ENCODE measurements at places on chromosomes 5 and 9.
A peak's percentile ranks its signal among the peaks of the same experiment; 100 is the strongest.

DNA sequence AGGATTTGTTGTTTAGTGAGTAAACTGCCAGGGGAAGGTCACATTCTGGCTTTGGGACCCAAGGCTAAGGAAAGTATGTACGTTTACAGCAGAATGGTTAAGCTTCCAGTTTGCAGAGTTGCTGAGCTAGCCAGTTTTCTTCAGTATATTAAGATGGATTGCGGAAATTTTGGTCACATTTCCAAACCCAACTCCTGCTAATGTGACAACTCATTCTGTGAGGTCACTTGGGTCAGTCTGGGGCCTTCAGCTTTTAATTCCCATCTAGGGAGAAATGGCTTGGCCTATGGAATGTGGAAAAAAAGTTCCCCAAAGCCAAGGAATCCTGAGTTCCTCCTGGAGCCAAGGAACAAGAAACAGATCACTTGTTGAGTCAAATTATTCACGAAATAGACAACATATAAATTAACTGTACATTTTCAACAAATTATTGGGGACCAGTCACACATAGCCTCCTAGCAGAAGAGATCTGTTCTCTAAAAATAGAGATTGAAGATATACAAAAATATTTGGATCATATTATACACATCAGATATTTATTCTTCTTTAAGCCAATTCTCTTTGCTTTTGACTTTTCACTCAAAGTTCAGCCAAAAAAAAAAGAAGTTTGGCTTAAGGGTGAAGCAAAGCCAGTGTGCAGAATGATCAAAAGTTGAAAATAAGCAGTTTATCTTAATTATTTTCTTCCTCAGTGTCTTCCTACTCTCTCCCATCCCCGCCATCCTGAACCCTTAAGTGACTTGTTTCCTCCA is 8.8 kb downstream of the KCNV2 start:
- DNase-seq = no peak

GRCh38 chr9:111843971-111844370 is 49.2 kb upstream of the SHOC1 start:
- DNase-seq = no peak

- DNase-seq = no peak
Measured at GRCh38 chr5:178150977-178151734, 2.5 kb downstream of the NHP2 start.

DNA sequence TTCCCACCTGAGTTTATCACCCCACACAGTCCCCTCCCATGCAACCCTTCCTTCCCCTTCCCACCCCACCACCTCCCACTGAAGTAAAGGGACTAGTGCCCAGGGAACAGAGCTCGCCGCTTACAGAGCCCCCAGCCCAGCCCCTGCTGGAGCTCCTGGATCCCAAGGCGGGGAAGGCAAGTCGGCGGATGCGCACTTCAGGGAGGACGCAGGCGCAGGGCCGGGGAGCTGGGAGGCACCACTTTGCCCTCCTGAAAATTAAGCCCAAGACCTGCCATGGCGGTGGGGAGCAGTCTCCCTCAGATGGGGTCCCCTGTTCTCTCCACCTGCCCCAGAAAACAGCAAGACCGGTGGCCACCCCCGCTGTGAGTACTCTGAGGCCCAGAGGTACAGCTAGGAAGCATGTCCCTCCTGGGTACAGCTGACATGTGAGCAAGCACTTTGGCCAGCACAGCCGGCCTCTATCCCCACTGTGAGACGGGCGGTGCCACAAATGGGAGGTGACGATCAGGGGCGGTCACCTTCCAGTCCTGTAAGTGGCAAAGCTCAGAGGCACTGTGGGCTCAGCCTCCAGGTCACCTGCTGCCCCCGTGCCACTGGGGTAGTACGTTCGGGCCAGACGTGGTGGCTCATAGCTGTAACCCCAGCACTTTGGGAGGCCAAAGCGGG is 45.9 kb downstream of the COL23A1 start:
- DNase-seq = no peak

DNA sequence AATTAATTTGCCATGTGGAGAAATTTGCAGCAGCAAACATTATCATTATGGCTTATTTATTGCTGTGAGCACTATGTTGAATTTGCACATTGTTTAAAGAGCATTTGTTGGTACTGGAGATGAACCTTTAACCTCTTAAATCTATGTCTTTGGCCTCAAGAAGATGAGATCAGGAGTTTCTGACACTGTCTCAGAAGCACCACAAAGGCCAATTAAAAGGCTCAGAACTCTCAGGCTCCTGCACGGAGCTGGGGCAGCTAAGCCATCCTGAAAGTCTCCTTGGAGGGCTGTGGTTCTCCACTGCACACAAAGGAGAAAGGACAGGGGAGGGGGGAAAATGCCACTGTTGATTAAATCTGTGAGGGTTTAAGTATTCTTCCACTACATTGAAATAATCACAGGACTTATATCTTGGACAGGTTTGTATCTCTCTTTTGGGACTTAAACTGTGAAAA is 33.1 kb downstream of the ZNF366 start:
- no peak for DNase-seq

DNA sequence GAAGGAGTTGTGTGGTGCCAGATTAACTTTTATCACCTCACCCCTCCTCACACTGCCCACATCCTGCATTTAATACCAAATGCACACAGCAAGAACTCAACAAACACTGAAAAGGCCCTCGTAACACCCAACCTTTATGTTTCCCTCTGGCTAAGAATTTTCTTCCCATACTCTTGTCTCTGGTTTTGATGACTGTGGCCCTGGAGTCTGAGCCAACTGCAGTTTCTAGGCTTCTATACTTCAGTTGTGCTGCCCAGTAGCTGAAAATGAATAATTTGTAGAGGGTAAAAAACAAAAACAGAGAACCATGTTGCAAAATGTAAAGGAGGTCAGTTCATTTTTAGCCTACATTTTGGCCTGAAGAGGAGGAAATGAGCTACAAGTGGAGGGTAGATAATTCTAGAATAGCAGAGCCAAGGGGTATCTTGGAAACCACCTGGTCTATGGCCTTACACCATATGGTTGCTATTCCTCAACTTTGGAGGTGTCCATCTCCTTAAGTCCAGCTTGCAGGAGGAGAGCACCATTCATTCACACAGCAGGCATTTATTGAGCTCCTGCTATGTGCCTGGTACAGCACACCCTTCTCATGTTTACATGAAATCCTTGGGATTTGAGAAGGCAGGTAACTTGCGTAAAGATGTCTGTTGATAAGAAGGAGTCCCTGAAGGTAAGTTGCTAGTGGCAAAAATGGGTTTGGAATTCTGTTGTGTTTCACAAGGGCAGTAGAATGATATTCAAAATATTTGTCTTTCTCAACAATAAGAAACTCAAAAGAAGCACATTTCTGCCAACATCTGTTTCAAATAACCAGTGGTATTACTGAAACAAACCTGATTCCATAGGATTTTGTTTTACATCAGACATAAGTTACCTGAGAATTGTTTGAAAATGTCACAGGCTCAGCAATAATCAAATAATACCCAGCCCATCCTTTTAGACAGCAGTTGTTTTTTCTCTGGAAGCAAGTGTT is 83.8 kb upstream of the TNFAIP8 start:
- DNase-seq = no peak

DNA sequence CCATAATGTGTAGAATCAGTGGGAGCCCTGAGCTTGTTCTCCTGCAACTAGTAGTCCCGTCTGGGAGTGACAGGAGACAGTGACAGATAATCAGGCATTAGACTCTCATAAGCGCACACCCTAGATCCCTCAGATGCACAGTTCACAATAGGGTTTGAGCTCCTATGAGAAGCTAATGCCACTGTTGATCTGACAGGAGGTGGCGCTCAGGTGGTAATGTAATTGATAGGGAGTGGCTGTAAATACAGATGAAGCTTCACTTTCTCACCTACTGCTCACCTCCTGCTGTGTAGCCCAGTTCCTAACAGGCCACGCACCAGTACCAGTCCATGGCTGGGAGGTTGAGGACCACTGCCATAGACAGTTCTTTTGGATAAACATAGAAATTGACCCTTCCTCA is 188.7 kb downstream of the ROR2 start:
- no peak for DNase-seq

DNA sequence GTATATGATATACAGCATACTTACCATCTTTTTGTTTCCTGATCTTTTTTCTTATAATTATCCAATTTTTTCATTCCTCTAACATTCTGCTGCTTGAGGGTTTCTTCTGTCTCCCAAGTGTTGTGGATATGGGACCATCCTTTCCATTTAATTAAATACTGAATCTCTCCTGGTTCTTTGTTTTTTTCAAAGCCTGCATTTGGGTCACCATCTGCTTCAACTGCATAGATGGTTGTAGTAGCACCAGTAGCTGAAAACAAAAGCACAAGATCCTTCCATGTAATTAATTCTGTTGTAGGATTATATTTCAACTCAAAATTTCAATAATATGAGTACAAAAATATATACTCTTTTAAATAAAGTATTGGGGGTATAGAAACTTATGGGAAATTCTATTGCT is 29.4 kb downstream of the CHD1 start:
- no peak for DNase-seq

DNA sequence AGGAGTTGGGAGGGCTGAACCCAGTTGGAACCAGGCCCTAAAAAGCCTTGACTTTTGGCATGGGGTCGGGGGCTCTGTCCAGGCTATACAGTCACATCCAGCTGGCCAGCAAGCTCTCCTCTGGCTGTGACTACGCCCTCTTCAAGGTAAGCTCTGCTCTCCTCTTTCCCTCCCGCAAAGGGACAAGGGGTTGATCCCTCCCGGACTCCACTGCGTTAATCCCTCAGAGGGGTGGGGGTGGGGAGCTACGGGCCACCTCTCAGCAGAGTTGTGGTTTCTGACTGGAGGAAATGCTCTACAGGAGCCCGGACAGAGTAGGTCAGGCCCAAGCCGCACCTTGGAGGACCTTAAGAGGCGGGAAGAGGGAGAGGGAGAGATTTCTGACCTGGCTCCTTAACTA is 3.0 kb upstream of the TSPAN17 start:
- no peak for DNase-seq

DNA sequence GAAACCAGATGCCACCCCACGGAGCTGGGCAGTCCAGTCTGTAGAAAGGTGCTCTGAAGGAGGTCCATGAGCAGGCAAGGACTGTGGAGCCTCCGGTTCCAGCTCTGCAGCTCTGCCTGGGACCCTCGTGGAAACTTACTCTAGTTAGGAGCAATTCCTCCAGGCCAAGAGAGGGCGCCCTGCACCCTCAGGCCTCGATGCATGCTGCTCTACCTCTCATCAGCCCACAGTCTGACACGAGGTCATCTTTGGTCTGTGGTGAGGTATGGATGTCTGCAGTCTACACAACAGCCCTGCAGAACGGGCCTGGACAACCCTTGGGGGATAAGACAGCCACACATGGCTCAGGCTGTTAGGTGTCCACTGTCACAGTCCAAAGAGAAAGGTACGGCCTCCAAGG is 50.6 kb upstream of the UBTD2 start:
- no peak for DNase-seq

DNA sequence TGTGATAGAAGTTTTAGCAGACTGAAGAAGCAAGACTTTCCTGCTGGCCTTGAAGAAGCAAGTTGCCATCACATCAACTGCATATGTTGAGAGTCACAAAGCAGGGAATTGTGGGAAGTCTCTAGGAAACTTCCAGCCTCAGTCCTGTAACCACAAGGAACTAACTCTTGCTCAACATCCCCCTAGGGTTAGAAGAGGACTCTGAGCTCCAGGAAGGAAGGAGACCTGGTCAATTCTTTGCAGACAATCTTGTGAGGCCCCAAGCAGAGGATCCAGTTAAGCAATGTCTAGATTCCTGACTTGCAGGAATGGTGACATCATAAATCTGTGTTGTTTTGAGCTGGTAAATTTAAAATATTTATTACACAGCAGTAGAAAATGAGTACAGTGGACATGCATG is 18.6 kb upstream of the ZNF366 start:
- peak; percentile 90 for DNase-seq

GRCh38 chr9:130366888-130367550 is 77.7 kb upstream of the ASS1 start:
- no peak for DNase-seq

- no peak for DNase-seq
Measured at GRCh38 chr5:179111267-179112207, 51.4 kb downstream of the ZNF354C start.

DNA sequence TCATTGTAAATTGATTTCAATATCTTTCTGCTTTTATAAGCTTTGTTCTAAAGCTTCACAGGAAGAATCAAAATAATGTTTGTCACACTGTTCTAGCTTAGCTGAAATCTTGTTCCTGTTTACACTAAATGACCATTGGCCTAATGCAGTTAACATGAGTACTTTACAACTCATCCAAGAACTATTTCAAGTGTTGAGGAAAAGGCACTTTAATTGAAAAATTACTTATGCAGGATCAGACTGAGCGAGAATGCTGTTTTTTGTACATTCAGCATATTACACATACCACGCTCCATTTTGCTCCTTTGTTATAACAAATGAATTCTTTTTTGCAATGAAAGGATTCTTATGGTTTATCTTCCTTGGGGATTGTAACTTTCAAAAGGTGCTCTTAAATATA is 22.4 kb upstream of the SMIM15 start:
- no peak for DNase-seq

DNA sequence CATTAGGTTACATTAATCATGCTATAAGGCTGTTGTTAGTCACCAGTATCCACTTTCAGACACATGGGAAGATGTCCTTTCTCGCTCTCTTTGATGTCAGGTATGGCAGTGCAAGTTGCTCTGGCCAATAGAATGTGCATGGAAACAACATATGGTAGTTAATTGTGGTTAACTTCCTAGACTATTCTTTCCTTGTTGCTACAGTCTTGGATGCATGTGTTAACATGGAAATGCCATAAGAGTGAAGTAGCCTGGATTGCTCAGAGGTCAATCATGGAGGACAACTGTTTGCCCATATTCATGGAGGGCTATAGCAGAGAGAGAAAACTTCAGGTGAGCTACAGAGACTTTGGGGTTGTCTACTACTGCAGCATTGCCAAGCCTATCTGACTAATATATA is 245.8 kb upstream of the GAS1 start:
- DNase-seq = no peak

DNA sequence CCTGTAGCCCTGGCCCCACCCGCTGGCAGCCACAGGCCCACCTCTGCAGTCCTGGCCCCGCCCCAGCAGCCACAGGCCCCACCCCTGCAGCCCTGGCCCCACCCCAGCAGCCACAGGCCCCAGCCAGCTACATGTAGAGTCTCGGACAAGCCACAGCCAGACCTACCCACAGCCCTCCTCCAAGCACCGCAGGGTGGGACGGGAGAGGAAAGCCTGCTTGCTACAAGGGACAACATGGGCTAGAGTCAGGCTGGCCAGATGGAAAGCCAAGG is 49.5 kb upstream of the SARDH start:
- DNase-seq = peak; percentile 44

GRCh38 chr5:34535944-34536623 is 120.0 kb upstream of the RAI14 start:
- DNase-seq = no peak

DNA sequence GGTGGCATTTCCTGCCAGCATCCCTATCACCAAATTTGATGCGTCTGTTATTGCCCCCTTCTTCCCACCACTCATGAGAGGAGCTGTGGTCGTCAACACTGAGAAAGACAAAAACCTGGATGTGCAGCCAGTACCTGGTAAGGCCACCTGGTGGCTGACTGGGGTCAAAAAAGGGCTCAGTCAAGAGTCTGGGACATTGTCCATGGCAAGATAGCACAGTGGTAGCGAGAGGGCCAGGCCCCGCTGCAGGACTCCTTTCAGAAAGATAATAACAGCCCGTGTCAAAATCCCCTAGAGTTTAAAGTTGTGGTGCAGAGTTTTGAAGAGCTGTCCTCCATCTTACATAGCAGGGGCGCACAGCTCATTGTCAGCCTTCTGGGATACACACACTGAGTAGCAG is 40.8 kb downstream of the CSF1R start:
- no peak for DNase-seq
